ENCODE measurements at places on chromosomes 4 and X.

- no peak for DNase-seq
These were observed 32.0 kb upstream of the ANXA5 start for GRCh38 chr4:121728798-121729226.

DNA sequence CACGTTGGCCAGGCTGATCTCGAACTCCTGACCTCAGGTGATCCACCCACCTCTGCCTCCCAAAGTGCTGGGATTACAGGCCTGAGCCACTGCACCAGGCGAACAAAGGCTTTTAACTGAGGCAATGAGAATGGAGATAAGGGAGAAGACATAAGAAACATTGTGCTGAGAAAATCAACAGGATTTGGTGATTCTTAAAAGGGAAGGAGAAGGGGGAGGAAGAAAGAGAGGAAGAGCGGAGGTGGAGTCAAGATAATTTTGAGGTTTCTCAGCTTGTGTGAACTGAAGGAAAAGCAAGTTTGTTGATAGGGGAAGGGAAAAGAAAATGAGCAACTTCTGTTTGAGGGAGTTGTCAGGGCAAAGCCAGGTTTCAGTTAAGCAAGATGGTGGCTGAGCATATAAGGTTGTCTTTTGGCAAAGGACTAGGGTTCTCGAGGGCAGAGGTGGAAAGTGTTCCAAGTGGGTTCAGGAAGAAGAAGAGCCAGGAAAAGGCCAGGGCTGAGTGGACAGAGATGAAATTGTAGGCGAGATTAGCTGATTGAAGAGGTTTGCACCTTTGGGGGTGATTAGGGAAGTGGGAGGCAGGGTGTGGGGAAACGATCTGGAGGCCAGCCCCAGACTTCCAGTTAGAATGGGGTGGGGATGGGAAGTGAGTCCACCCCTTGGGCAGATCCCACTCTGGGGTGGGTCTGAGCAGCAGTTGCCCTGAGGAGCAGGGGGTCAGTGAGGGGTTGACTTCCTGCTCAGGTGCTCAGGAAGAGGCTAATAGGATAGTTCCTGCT, 7.8 kb downstream of the DOCK11 start:
- DNase-seq = no peak

- no peak for DNase-seq
These were observed 32.4 kb upstream of the RBPJ start for GRCh38 chr4:26288355-26288909.

DNA sequence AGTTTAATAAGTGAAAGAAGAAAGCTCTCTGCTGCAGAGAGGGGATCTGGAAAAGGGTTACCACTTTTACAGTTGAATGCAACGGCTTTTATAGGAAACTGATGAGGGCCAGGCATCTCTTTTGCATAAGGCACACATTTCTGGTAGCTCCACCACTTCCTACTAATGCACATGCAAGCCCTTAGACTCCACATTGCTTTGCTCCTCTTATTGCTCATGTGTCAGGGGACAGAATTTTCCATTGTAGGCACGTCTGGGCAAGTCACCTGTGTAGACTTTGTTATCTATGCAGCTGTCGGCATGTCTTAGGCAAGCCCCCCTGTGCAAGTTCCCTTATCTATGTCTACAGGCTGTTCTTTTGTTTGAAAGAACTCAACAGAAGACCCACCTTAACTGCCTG, 294.6 kb upstream of the STS start:
- DNase-seq = no peak

- no peak for DNase-seq
These were observed 29.5 kb upstream of the SETD7 start for GRCh38 chr4:139585473-139585872.

Measured in NCI-H526 treated with DMSO at 0.1 percent for 48 hours (cell line).